ENCODE measurements at places on chromosomes 2 and 18. TPM values are rescaled to one million over a fixed set of nuclear protein-coding genes. Genes with fewer than 3 reads are reported as not detected.

DNA sequence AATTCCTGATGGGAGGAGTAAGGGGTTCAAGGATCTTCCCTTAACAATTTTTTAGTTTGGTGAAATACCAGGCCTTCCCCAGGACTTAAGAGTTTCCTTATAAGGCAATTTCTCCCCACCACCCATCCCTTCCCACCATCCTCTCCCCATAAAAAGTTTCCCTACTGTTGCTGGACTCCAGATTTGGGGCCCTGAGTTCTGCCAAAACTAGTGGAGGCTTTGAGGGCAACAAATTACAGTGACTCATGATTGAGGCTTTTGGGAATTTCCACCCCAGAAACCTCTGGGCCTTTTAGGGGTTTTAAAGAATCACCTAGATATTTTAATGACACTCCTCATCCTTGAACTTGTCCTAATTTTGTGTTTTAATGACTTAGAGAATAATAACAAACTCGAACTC is 14.3 kb upstream of the EN1 start:
- peaks cover 51% of the 10 kb centered on the region for H3K27me3 ChIP-seq
- H3K4me3 ChIP-seq, result no peak overlapping the region
- no peaks in the 10 kb centered on the region for H3K4me1 ChIP-seq
- no peaks in the 10 kb centered on the region for H3K36me3 ChIP-seq

- H3K4me1 ChIP-seq, result peaks cover 8% of the 10 kb centered on the region
- H3K27me3 ChIP-seq, result peaks cover 11% of the 10 kb centered on the region
- no peak overlapping the region for H3K4me3 ChIP-seq
- H3K36me3 ChIP-seq, result no peaks in the 10 kb centered on the region
- no peak overlapping the region for H3K27ac ChIP-seq
These were observed 108.4 kb downstream of the GATA6 start for GRCh38 chr18:22277758-22278157.

DNA sequence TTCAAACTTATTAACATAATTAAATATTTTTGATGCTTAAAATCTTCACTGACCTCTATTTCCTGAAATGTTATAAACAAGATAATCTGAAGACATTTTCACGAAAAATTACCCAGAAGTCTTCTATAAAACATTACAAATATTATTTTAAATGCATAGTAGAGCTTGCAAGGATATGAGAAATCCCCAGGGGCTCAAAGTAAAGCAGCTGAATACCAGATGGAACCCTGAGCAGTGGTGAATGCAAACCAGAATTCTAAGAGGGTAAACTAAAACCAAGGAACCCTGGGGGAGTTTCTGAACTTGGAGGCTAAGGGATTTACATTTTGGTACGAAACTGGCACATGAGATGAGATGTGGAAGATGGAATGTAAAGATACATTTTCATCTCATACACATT is 83.6 kb downstream of the FSHR start:
- DNase-seq, result no peak
- H3K4me3 ChIP-seq, result no peak overlapping the region
- no peaks in the 10 kb centered on the region for H3K27me3 ChIP-seq

- H3K4me3 ChIP-seq, result no peak overlapping the region
- no peaks in the 10 kb centered on the region for H3K27me3 ChIP-seq
- no peaks in the 10 kb centered on the region for H3K4me1 ChIP-seq
- no peak overlapping the region for H3K27ac ChIP-seq
These were observed 100.5 kb upstream of the VWC2L start for GRCh38 chr2:214310319-214310718.

GRCh38 chr2:169965495-169965894 is 138.2 kb downstream of the UBR3 start:
- no peaks in the 10 kb centered on the region for H3K27me3 ChIP-seq
- no peak overlapping the region for H3K27ac ChIP-seq
- peaks cover 6% of the 10 kb centered on the region for H3K36me3 ChIP-seq

GRCh38 chr18:10659000-10659399 is 133.2 kb downstream of the NAPG start:
- H3K27me3 ChIP-seq, result peaks cover 6% of the 10 kb centered on the region
- H3K36me3 ChIP-seq, result no peaks in the 10 kb centered on the region
- H3K4me1 ChIP-seq, result no peaks in the 10 kb centered on the region
- no peak overlapping the region for H3K27ac ChIP-seq

- peaks cover 1% of the 10 kb centered on the region for H3K4me1 ChIP-seq
- no peaks in the 10 kb centered on the region for H3K27me3 ChIP-seq
- no peaks in the 10 kb centered on the region for H3K36me3 ChIP-seq
- no peak overlapping the region for H3K27ac ChIP-seq
These were observed 17.0 kb upstream of the SCYGR1 start for GRCh38 chr2:227404585-227405271.

DNA sequence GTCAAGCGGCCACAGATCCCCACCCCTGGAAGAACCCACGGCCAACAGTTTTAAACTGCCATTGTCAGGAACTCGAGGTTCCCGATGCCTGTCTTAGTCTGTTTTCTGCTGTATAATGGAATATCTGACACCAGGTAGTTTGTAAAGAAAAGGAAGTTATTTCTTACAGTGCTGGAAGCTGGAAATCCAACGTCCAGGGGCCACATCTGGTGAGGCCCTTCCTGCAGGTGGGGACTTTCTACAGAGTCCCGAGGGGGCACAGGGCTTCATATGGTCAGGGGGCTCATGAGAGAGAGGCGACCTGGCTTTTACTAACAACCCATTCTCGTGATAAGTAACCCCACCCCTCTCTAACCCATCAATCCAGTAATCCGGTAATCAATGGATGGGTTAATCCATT is 501.6 kb upstream of the MYT1L start:
- no peak overlapping the region for H3K27ac ChIP-seq
- H3K4me1 ChIP-seq, result no peaks in the 10 kb centered on the region
- H3K27me3 ChIP-seq, result no peaks in the 10 kb centered on the region
- no peak for DNase-seq

DNA sequence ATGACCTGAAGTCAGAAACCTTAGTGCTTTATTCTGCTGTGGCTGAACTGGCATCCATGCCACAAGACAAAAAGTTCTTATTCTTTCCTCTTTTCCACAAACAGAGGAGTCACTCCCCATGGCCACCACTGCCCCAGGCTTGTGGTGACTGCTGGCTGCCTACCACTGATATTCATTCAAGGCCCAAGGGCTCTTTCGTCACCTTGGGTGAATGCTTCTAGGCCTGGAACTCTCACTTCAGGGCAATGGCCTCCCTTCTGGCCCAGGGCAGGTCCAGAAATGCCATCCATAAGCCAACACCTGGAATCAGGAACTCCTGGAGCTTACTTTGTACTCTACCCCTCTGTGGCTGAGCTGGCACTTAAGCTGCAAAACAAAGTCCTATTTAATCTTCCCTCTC is 109.8 kb downstream of the NAT8 start:
- H3K36me3 ChIP-seq, result peaks cover 1% of the 10 kb centered on the region
- H3K4me1 ChIP-seq, result no peaks in the 10 kb centered on the region
- no peaks in the 10 kb centered on the region for H3K27me3 ChIP-seq
- no peak for DNase-seq

GRCh38 chr2:234534515-234534914 is 37.6 kb upstream of the ARL4C start:
- H3K27ac ChIP-seq, result no peak overlapping the region
- H3K4me1 ChIP-seq, result no peaks in the 10 kb centered on the region
- H3K27me3 ChIP-seq, result peaks cover 48% of the 10 kb centered on the region
- no peak overlapping the region for H3K4me3 ChIP-seq
- H3K36me3 ChIP-seq, result no peaks in the 10 kb centered on the region

- no peak for DNase-seq
- H3K27me3 ChIP-seq, result no peaks in the 10 kb centered on the region
- H3K4me1 ChIP-seq, result no peaks in the 10 kb centered on the region
- no peak overlapping the region for H3K27ac ChIP-seq
These were observed 358.9 kb upstream of the LRATD1 start for GRCh38 chr2:14273650-14274049.

GRCh38 chr2:26576565-26577441 is 64.4 kb downstream of the CIB4 start:
- no peak overlapping the region for H3K27ac ChIP-seq
- no peak for DNase-seq
- peaks cover 68% of the 10 kb centered on the region for H3K27me3 ChIP-seq

DNA sequence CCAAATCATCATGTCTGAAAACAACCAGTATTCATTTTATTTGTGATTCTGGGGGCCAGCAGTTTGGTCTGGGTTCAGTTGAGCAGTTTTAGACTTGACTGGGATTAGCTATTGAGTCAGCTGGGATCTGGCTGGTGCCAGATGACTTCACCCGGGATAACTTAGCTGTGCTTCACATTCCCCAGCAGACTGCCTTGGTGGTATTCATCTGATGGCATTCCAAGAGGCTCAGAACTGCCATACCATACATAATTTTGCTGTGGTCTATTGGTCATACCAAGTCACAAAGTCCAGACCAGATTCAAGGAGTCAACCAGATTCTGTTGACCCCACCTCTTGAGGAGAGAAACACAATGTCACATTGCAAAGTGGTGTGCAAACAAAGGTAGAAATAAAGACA is 7.8 kb upstream of the FSHR start:
- H3K27ac ChIP-seq, result no peak overlapping the region
- H3K4me1 ChIP-seq, result no peaks in the 10 kb centered on the region
- no peak overlapping the region for H3K4me3 ChIP-seq

- no peak overlapping the region for H3K27ac ChIP-seq
- peaks cover 5% of the 10 kb centered on the region for H3K4me1 ChIP-seq
- H3K27me3 ChIP-seq, result no peaks in the 10 kb centered on the region
- peaks cover 55% of the 10 kb centered on the region for H3K36me3 ChIP-seq
These were observed 9.5 kb downstream of the TRIB2 start for GRCh38 chr2:12726271-12726670.

DNA sequence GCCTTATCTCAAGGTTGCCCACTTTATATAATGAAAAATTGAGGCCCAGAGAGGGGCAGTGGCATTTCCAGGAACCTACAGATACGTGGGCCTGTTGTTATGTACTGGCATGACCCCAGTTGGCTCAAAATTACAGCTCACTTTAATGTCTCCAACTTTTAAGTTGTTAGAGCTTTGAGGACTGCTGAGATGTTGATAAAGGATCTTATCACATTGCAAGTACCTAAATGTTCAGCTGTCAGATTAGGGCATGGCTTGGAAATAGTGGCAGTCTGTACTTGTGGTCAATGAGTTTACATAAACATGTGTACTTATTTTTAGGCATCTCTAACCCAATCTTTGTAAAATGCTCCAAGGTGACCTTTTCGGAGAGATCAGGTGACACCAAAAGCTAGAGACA is 14.6 kb downstream of the SLC4A5 start:
- H3K27ac ChIP-seq, result no peak overlapping the region
- H3K36me3 ChIP-seq, result no peaks in the 10 kb centered on the region
- H3K4me1 ChIP-seq, result no peaks in the 10 kb centered on the region
- H3K4me3 ChIP-seq, result no peak overlapping the region

DNA sequence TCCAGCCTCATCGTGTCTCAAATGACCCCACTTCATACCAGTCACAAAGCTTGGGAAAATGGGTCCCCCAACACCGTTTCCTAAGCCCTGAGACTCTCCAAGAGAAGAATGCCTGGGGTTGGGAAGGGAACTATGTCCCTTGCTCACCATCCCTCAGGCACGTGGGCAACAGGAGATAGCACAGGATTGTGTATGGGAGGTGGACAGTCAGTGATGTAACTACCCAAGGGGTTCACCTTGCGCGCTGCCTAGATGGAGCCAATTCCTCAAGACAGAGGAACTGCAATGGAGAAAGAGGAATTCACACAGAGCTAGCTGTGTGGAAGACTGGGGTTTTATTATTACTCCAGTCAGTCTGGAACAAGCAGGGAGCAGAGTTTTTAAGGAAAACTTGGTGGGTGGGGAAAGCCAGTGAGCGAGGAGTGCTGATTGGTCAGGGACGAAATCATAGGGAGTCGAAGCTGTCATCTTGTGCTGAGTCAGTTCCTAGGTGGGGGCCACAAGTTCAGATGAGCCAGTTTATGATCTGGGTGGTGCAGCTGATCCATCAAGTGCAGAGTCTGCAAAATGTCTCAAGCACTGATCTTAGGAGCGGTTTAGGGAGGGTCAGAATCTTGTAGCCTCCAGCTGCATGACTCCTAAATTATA is 13.8 kb upstream of the CXCR1 start:
- DNase-seq, result no peak
- no peak overlapping the region for H3K27ac ChIP-seq
- H3K36me3 ChIP-seq, result no peaks in the 10 kb centered on the region
- H3K4me3 ChIP-seq, result no peak overlapping the region

GRCh38 chr18:59715966-59716369 is 18.7 kb upstream of the CCBE1 start:
- no peak overlapping the region for H3K4me3 ChIP-seq
- H3K27me3 ChIP-seq, result no peaks in the 10 kb centered on the region
- H3K27ac ChIP-seq, result peak overlapping the region; percentile 35
- H3K4me1 ChIP-seq, result peaks cover 37% of the 10 kb centered on the region
- H3K36me3 ChIP-seq, result no peaks in the 10 kb centered on the region
- DNase-seq, result peak; percentile 95

DNA sequence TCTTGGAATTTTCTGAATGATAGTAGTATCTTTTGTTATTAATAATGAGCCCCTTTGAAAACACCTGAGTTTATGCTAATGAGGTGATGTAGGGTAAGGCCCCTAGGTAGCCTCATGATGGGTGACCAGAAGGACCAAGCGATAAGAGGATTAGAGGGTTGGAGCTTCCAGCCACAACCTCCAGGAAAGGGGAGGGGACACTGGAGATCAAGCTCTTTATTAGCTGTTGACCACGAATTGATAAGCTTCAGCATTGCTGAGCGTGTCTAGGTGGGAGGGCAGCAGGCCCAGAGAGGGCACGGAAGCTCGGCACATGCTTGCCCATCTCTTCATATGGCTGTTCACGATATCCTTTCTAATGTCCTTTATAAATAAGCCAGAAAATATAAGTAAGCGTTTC is 39.0 kb downstream of the KIAA2012 start:
- no peak for DNase-seq
- H3K27me3 ChIP-seq, result no peaks in the 10 kb centered on the region
- no peak overlapping the region for H3K4me3 ChIP-seq
- H3K4me1 ChIP-seq, result peaks cover 38% of the 10 kb centered on the region

DNA sequence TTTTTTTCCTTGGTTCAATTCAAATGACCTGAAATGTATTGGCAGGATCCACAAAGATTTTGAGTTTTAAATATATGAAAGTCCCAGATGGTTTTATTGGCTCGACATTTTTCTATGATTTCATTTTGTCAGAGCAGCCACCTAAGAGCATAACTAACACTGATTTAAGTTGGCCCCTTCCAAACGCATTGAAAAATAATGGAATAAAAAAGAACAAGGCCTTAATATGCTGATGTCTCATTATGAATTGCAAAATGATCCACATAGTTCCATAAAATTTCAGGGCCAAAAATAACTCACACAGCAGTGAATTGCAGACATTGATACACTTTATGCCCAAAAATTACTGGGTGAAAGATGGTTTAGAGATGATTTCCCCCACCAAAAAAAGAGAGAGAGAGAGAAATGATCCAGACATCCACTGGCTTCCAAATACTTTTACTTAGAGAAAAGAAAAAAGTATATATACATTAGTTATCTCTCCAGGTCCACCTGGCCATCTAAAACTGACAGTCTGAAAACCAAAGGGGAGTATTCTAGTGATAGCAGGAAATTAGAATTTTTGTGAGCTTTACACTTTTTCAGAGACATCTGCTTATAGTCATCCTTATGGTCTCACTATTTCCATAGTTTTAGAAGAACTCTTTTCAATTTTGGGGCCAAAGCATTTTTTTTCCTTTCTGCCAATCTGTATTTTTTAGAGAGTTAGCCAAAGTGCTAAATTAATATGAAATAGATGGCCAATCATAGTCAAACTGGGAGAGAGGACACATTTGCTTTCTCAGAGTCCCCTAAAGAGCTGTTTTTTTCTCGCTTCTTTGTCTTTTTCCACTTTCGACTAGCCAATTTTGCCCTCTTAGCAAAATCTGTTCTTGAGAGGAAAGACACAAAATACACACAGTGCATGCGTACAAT is 213.5 kb upstream of the RND3 start:
- DNase-seq, result no peak
- H3K27me3 ChIP-seq, result no peaks in the 10 kb centered on the region
- no peaks in the 10 kb centered on the region for H3K36me3 ChIP-seq
- H3K4me3 ChIP-seq, result no peak overlapping the region
- peaks cover 5% of the 10 kb centered on the region for H3K4me1 ChIP-seq

The SPATA3 gene
- total RNA-seq, result not detected

The REG3A gene
- total RNA-seq, result not detected

The DHRS9 gene
- not detected for total RNA-seq

The PROKR1 gene
- not detected for total RNA-seq
